Stomach (tissue), 19 donors: ENCODE measurements at places on chromosomes 1 and 21. TPM values are rescaled to one million over a fixed set of nuclear protein-coding genes. Genes with fewer than 3 reads are reported as not detected.

- no peak for DNase-seq
Measured at GRCh38 chr1:226825037-226825745, 45.2 kb upstream of the PSEN2 start.

GRCh38 chr1:76627901-76628300, 239.4 kb upstream of the ST6GALNAC5 start:
- DNase-seq, result no peak

- DNase-seq, result peak; percentile 44
Measured at GRCh38 chr1:163410073-163410999, 88.6 kb downstream of the NUF2 start.

DNA sequence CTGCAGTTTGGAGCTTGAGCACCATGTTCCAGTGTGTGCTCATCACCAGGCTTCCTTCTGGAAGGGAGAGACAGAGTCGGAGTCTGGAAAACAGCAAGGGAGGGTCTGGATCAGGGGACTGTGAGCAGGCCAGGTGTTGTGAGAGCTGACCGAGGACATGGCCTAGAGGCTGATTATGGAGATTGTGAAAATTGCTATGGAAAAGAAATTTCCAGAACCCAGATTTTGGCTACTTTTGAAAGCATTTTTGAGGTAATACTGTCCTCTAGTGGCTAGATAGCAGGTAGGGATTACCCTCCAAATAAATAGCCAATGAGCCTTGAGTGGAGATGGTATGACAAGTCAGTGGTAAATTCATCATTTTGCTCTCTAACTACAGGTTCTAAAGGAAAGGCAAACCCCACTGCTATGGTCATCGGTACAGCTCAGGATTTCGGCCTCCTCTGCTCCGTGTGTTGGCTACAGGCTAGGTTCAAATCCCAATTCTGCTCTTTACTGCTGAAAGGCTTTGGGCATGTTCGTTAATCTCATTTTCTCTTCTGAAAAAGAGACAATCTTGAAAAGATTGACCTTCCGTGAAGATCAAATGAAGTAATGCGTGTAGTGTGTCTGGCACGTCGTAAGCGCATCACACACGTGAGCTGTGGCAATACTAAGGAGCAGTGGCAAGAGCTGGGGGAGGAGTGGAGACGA, 1.0 kb upstream of the HAO2 start:
- peak; percentile 59 for DNase-seq

DNA sequence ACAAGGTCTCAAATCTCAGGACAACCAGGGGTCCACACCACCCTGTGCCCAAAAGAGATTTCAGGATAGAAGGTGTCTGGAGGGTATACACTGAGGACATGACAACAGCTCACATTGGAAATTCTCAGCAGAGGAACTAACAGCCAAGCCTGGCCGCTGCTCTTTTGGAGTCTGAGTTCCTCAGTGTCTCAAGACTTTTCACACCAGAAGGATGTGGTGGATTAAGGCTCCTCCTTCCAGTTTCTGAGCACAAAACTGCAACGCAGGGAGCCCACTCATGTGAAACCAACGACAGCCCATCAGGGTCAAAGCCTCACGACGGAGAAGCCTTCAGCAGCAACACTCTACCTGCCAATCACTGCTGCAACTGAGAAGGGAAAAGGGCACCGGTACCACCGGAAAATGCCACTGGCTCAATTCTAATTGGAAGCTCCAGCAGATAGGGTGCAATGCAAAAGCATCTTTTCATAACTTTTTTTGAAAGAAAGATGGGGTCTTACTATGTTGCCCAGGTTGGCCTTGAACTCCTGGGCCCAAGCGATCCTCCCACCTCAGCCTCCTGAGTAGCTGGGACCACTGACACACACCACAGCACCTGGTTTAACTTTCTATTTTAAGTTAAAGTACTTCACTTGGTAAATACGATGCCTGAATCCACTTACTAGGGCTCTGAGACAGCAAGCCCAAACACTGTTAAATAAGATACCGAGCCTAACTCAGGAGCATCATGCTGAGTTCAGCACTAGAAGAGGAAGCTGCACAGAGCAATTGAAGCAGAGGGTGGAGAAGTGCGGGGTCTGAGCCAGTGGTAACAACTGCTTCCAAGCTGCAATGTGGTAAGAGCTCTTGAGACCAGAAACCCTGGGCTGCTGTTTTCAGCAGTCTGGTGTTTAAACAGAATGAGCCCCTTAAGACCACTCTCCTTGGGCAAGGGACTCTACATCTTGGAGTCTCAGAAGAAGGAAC, 7.8 kb downstream of the CAPZB start:
- no peak for DNase-seq

DNA sequence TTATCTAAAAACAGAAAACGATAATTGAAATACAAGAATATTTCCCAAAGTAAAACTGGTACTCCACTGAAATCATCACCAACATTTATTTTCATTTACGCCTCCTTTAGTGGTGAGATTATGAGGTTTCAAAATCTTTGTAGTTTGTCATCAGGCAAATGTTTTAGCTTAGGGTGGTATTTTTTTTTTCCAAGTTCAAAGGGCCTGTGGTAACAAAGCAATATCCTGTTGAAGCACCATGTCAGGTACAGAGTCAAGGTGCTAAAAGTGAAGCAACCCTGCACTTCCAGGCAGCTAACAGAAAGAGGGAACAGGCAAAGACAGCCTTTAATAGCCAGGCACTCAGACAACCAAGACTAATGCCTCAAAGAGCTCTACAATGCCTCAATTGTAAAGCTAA, 89.2 kb downstream of the JAK1 start:
- peak; percentile 47 for DNase-seq

DNA sequence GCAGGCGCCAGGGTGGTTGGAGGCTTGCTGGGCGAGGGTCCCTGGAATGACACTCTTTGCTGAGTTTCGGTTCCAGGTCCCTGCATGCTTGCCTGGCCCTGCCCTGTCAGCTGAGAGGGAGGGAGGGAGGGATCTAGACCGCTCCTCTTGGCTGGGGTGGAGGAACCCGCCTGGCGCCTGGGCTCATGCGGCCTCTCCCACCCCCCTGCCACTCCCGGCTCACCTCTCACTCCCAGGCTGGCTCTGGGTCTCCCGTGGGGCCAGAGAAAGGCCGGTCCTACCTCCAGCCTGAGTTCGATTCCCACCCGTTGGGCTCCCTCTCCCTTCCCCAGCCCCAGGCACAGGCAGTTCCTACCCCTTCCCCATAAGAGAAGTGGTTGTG, 19.0 kb upstream of the IFNLR1 start:
- no peak for DNase-seq

DNA sequence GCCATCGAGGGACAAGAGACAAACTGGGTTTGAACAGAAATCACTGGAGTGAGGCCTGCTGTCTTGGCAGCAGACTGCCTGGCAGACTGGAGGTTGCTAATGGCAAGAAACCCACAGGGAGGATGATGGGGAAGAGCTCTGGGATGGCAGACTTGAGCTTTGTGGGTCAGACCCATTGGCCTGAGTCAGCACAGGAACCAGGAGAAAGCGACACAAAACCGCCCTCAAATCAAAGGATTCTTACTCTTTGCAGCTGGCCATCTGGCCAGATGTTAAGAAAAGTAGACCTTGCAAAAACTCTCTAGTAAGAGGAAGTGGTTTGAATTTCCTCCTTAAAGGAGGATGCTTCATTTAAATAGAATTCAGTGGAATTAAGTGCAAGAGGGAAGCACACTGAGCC, 195.2 kb upstream of the JUN start:
- DNase-seq, result no peak

DNA sequence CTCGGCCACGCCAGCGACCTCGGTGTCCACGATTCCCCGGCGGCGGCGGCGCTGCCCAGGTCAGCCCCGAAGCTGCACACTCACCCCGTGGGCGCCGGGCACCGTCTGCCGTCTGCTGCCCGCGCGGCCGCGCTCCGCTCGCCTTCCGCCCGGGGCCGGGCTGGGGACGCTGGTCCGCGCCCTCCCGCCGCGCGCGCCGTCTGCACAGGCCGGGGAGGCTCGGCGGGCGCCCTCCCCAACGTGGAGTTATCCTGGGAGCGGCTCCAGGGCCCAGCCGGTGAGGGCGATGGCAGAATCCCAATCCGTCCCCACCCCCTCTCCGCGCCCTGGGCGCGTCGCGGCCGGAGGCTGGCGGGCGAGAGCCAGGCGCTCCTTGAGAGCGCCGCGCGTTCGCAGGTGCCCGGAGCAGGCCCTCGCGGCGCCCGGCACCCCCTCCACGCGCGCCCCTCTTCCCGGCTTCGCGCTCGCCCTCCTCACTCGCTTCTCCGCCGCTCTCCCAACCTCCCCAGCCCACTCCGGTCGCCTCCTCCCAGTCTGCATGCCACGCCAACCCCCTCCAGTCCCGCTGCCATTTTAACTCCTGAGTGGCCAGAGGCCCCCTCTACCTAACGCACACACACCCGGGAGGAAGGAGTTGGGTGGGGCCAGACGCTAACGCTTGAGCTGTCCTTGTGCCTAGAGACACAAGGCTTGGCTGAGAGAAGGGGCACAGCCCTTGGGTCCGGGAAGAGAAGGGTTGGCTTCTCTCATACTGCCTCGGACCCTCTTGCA, at the start of gene LRRN2:
Gene LRRN2, minus strand, starts transcription at position 503 of the 771 bp plus-strand sequence. CDS start 65,746 bp downstream, outside the sequence.
- no peak for DNase-seq

DNA sequence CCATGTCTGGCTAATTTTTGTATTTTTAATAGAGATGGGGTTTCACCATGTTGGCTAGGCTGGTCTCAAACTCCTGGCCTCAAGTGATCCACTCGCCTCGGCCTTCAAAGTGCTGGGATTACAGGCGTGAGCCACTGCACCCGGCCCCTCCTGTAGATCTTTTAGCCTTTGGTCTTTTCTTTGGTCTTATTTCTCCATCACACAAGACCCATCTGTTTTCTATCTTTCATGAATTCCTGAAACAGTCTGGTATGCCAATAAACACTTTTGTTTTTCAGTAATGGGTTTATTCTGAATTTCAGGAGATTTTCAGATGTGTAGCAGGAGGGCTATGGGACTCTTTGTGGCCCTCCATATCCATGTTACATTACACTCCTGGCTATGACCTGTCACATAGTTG, 23.2 kb downstream of the ERRFI1 start:
- no peak for DNase-seq

- no peak for DNase-seq
Measured at GRCh38 chr1:9881838-9882249, 28.2 kb downstream of the CTNNBIP1 start.

- DNase-seq, result peak; percentile 85
Measured at GRCh38 chr1:202964791-202965410, 2.2 kb downstream of the CYB5R1 start.

- DNase-seq, result no peak
Measured at GRCh38 chr1:242784807-242785206, 260.3 kb upstream of the PLD5 start.

GRCh38 chr1:159012495-159012894, 2.8 kb downstream of the IFI16 start:
- DNase-seq, result no peak

FMO1 gene
- 3.2 TPM for polyA plus RNA-seq

LCE2B gene
- not detected for polyA plus RNA-seq

CDCP2 gene
- polyA plus RNA-seq, result not detected

OR2T2 gene
- polyA plus RNA-seq, result not detected

OR10Z1 gene
- polyA plus RNA-seq, result not detected

TTC39A gene
- 21.6 TPM for polyA plus RNA-seq

PLCH2 gene
- 0.76 TPM for polyA plus RNA-seq

OR6N1 gene
- not detected for polyA plus RNA-seq

PCP4 gene
- polyA plus RNA-seq, result 17.4 TPM

TTLL10 gene
- polyA plus RNA-seq, result 0.13 TPM

SELL gene
- polyA plus RNA-seq, result 1.1 TPM
